Testis (tissue), 5 donors: ENCODE measurements at places on chromosomes 11 and 22. TPM values are rescaled to one million over a fixed set of nuclear protein-coding genes. Genes with fewer than 3 reads are reported as not detected.

The BRMS1 gene
- total RNA-seq = 55.5 TPM

- no peak for DNase-seq
Measured at GRCh38 chr11:64359712-64360445, 917 bp downstream of the RPS6KA4 start.

GRCh38 chr11:6755303-6755952 is 16.3 kb downstream of the OR2AG2 start:
- peak; percentile 34 for DNase-seq

DNA sequence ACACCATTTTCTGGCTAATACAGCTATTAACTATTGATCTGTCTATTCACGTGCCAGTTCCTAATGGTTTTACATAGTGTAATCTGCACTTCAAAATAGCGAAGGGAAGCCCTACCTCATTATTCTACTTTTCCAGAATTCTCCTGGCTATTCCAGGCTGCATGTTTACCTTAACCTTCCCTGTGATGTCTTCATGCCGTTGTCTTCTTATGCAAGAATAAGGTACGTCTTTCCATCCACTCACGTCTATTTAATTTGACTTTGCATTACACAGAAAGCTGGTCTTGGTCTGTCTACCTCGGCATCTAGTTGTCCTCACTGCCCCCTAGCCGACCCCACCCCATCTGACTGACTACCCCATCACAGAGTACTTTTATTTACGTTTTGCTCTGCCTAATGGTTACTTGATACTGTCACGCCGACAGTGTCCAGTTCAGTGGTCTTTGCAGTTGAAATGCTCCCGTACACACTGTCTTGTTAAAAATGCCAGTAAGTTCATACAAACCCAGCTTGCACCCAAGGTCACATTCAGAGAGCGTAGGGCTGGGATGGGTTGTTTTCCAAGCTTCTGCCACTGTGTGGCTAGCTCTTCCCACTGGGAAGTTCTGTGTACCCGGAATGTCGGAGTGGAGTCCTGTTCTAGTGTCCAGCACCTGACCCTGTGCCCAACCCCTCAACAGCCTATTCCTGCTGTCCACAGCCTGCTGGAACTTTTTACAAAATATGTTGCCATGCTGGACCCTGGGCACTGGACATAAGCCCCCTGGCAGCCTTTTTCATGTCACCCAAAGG is 15.0 kb downstream of the NEAT1 start:
- no peak for DNase-seq

The GAL gene
- total RNA-seq = not detected

- no peak for DNase-seq
Measured at GRCh38 chr11:16977994-16978315, 36.3 kb downstream of the PLEKHA7 start.

The KLHL35 gene
- 51.2 TPM for total RNA-seq

DNA sequence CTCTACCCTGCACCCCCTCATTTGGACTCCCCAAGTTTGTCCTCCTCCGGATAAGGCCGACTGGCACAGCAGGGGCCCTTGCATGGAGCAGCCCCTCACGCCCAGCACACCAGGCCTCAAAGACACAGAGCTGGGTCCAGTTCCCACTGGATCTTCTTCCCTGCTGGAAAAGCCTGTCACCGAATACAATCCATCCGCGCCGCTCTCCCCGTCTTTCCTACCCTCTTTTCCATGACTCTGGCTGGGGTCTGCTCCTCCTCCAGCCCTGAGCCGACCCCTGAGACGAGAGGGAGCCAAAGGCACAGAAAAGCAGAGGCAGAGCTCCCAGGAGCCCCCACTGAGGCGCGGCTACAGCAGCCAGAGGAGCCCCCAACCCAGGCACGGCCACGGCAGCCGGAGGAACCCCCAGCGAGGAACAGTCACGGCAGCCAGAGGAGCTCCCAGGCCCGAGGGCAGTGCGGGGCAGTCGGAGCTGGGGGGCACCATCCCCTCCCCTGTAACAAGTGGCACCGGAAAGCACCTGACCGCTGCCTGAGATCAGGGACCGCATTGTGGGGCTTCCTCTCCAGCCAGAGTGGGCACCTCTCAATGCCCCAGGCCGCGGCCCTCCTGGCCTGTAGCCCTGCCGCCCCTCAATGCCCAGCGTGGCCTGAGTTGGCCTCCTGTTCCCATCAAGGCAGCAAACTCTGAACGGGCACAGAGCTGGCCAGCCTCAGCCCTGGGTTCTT is 12.0 kb downstream of the ALG12 start:
- no peak for DNase-seq

The SHISA8 gene
- 1.3 TPM for total RNA-seq

DNA sequence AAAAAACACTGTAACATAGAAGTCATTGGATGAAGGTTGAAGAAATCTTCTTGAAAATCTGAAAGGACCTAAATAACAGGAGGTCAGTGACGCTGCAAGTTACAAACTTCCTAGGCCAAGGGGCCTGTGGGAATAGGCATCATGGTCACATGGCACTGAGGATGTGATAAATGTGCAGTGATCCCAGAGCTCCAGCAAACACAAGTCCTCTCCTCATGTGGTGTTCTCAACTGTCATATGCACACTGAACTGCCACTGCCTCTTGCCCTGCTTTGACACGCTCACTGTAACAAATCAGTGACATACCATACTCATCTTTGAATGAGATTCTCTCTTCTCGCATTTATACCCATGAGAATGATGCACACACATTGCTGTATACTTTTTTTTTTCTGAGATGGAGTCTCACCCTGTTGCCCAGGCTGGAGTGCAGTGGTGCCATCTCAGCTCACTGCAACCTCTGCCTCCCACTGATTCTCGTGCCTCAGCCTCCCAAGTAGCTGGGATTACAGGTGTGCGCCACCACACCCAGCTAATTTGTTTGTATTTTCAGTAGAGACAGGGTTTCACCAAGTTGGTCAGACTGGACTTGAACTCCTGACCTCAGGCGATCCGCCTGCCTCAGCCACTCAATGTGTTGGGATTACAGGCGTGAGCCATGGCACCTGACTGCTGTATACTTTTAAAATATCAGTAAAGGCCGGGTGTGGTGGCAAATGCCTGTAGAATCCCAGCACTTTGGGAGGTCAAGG is 65.1 kb upstream of the YPEL1 start:
- DNase-seq = no peak

DNA sequence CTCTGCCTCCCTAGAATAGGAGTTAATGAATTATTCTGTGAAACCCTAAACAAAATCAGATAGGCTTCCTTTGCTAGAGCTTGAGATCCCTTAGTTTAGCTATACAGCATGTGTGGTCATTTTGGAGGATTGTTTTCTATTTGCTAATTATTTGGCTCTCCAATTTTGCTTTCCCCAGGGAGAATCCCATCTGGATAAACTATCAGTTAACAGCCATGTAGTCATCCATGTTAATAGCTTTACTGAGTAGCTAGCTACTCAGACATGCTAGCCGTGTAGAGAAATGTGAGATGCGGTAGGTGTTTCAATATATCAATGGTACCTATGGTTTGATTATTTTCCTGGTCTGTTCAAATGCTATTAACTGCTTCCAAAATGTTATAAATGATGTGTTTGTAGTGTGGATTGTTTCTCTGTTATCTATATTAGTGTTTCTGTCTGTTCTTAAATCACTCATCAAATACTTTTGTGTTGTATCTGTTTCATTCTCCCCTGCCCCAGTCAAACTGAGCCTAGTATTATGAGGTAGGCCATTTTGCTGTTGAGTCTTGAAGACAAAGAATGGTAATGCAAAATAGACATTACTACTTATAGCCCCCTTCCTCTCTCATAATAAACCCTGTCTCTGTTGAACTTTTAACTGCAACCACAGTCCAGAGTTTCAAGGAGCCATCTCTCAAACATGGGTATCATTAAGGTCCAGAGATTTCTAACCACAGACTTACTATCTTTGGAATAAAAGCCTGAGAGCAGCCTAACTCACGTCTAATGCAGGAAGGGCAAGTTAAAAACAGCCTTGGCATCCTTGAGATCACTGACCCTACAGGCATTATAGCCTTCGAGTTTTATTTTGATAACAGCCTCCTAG is 56.1 kb upstream of the GRAMD1B start:
- no peak for DNase-seq
